Activated CD4-positive, alpha-beta memory T cell treated with anti-CD3 and anti-CD28 coated beads for 36 hours (primary cell): ENCODE measurements at places on chromosomes 13 and 19.

- DNase-seq, result no peak
Measured at GRCh38 chr13:25267715-25268114, 19.6 kb downstream of the MTMR6 start.

DNA sequence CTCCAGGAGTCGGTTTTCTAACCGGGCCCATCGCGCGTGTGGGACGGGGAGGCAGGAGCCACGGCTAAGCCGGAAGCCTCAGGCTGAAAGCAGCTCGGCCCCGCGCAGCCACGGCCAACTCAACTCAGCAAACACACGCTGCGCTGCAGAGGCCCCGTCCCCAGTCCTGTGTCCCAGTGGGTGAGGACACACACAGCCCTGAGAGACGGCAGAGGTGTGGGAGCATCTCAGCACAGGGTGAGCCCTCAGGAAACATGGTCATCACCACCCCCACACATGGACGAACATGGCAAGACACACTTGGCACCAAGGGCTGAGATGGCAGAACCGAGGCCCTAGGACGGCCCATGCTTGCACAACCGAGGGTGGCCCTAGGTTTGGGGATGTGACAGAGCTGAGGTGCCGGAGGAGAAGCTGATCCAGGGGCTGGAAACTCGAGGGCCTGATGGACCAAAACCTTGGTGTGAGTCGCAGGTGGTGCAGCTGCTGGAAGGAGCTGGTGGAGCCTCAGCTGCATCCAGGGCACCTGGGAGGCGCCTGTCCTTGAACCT lies 29.0 kb upstream of the C13orf46 start:
- no peak for DNase-seq

DNA sequence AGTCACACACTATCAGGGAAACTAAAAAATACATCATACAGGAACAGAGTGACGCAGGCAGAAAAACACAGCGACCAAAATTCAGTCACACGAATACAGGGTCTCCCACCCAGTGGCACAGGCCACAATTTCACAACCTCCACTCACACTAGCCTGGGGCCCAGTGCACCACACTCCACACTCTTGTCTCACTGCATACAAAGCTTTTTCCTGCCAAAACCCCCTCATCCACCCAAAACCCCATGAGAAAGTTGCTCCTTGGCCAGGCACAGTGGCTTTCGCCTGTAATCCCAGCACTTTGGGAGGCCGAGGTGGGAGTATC lies 1.2 kb downstream of the S1PR5 start:
- DNase-seq, result no peak

- peak; percentile 73 for DNase-seq
Measured at GRCh38 chr19:45591004-45591637, 6.5 kb upstream of the OPA3 start.

DNA sequence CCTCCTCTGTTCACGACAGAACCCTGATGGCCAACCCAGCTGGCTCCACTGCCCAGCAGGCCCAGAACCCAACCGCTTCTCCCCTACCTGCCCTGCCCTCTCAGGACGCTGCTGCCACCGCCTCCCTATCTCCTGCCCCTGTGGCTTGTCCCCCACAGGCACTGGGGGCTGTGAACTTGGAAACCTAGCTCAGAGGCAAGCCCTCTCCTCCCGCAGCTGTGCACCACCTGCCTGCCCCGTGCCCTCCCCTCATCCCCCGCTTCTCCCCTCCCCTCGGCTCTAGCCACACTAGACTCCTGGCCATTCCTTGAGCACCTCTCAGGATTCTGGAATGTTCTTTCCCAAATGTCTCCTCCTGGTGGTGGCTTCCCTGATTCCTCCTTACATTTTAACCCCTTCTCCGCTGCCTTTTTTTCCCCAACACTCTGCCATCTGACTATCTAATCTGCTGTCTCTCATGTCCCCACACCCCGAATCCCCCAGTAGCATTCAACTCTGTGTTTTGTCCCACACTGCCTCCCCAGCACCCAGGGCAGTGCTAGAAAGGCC lies 6.7 kb downstream of the NANOS3 start:
- DNase-seq, result no peak

- DNase-seq, result no peak
Measured at GRCh38 chr13:31352467-31352866, 152.7 kb downstream of the B3GLCT start.

GRCh38 chr19:33818411-33818810 lies 21.7 kb downstream of the KCTD15 start:
- no peak for DNase-seq

- DNase-seq, result no peak
Measured at GRCh38 chr19:34178274-34178610, 5.9 kb downstream of the LSM14A start.

DNA sequence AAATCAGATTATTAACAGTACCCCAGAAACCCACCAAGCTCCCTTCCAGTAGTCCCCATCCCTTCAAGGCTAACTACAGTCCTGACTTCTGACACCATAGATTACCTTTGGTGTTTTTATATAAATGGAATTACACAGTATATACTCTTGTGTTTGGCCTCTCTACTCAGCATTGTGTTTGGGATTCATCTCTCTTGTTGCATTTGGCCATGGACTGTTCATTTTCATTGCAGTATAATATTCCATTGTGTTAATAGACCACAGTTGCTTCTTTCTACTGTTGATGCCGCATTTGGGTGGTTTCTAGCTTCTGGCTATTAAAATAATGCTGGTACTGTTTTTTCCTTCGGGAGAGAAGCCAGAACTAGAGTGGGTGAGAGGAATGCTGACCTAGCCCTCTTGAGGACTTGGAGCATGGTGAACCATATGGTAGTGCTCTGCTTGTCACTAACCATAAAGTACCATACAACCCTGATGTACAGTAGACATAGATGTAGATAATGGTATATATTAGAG lies 18.9 kb upstream of the GARRE1 start:
- DNase-seq, result no peak

DNA sequence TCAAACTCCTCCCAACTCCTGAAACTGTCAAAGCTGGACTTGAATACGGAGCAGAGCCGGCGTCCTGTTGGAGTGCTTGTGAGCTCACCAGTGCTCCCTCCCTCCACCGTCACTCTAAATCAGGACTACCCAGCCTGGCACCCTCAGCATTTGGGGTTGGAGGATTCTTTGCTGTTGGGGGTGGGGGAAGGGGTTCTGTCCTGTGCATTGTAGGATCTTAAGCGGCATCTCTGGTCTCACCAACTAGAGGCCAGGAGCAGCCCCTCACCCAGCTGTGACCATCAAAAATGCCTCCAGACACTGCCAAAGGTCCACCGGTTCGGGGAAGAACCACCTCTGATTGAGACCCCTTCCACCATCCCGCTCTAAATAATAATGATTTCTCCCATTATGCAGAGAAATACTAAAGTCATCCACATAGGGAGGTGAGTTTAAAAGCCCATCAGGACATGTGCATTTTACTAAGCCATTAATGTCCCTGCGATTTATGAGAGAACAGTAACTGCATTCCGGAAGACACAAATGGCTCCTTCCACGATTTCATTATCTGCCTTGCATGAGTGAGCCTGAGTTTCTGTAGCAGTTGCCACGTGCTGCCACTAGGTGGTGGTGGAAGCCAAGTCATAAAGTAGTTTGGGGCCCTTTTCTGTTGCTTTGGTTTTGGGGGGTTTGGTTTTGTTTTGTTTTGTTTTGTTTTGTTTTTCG lies 16.1 kb upstream of the USP29 start:
- DNase-seq, result peak; percentile 67

DNA sequence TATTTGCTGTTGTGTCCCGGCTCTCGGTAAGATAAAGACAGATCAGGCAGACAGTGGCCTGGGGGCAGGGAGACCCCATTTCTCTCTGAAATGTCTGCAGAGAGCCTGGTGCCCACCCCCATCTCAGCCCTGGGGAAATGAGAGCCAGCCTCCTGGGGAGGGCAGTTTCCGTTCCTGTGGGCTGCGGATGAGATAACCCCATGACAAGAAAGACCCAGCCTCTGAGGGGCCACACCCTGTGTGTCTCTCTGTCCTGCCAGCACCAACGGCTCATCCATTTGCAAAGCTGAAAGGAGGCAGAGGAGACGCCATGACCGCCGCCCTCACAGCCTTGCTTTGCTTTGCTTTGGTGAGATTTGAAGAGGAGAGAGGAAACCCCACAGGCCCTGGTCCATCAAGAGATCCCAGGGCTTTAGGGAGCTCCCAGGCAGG lies 28.1 kb upstream of the KIR3DL3 start:
- DNase-seq, result no peak

GRCh38 chr13:39016787-39017186 lies 21.1 kb downstream of the PROSER1 start:
- DNase-seq, result peak; percentile 22

DNA sequence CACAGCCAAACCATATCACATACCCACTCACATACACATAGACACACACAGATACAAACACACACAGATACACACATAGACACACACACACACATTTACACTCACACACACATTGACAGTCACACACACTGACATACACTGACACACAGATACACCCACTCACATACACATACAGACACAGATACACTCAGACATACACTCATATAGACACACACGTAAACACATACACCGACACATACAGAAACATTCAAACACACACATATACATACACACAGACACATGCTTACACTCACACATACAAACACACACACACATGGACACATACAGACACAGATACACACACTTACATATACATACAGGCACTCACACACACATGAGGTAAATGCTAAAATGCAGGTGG lies 30.2 kb downstream of the GJA3 start:
- DNase-seq, result no peak

DNA sequence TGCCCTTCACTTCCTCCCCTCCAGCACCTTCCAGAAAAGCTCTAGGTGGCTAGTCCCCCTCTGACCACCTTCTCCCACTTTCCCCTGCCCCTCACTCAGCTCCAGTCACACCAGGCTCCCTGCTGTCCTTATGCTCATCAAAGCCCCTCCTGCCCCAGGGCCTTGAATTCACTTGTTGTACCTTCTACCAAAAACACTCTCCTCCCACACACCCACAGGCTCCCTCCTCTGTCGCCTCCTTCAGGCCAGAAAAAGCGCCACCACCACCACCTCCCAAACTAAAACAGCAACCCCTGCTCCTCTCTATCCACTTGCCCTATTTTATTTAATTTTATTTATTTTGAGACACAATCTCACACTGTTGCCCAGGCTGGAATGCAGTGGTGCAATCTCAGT lies 4.8 kb upstream of the CEACAM16 start:
- peak; percentile 75 for DNase-seq

DNA sequence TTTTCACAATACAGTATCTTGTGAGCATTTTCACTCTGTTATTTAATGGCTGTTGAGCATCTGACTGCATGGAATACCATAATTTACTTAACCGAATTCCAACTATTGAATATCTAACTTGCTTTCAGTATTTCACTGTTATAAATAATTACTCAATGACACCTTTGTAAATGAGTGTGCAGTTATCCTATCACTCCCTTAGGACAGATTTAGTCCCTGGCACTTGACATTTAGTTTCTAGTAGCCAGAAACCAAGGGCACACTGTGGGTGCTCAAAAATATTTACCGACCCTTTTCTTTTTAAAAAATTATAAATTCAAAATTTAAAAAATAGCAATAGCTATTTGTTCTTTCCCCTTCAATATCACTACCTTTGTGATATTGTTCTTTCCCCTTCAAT lies 258.8 kb downstream of the DCLK1 start:
- DNase-seq, result no peak

DNA sequence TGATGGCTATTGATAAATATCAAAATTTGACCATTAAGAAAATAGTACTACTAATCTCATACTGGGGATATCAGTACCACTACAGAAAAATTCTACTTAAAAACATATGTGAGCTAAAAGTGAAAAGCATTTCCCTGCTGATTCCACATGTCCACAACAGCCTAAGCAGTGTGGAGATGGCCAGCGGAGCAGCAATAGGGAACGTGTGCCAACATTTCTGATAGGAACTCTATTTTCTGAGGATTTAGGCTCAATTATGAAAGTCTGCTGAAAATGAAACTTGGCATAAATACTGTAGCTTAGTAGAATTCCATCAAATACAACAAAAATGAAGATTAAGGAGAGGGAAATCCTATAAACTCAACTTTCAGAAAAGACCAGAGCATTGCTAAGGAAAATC lies 311.6 kb downstream of the ENOX1 start:
- no peak for DNase-seq

DNA sequence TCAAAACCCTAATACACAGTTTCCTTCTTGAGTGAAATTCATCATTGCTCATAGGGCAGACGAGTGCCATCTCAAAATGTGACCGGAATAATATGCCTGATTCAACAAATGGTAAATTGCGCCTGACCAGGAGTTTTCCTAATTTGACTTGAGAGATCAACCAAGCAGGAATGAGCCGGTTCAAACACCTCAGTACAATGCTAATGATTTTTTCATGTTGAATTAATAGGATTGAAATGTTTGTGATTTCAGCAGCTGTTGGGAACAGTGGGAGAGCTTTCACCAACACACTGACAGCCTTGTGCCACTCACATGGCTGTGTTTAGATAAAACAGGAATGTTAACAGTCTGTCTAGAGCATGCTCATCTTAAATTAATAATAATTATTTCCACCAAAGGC lies 484.8 kb downstream of the PCDH9 start:
- no peak for DNase-seq

- DNase-seq, result peak; percentile 67
Measured at GRCh38 chr19:45442778-45443461, 19.2 kb upstream of the ERCC1 start.

DNA sequence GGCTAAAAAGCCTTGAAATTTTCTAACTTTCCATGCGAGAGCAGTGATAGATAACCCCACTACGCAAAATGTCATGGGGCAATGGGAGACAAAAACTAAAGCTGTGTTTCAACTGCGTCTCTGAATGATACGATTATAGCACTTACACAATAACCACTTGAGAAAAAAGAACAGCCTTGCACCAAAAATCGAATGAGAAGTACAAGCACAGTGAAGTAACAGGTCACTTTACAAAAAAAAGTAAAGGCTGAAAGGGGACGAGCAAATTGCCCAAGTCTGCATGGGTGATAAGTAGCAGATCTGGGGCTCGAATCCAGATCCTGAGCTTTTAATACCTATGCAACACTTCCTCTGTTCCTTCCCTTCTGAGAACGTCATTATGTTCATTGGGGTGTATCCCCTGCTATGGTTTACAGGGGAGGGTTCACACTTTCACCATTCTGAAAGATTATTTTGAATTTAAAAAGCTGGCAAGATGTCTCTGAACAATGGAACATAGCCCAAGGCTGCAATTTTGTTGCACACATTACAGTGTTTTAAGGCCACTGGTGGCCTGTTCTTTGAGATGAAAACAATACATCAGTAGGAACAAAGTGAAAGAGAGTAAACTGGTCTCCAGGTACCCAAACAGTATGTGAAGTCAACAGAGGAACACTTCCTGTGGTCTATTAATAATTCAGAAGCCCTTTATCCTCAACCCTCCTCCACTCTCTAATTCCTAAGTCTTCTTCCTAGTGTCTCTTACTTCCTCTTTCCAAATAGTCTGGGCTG lies 3.2 kb downstream of the CPB2 start:
- DNase-seq, result no peak

- no peak for DNase-seq
Measured at GRCh38 chr13:40152145-40152544, 496.7 kb downstream of the COG6 start.

- DNase-seq, result peak; percentile 54
Measured at GRCh38 chr13:27043013-27043412, 128.6 kb downstream of the USP12 start.
